Immature natural killer cell (primary cell): ENCODE measurements at places on chromosomes 3 and 15.
A peak's percentile ranks its signal among the peaks of the same experiment; 100 is the strongest.

- no peak for DNase-seq
Measured at GRCh38 chr15:47586653-47587224, 130.6 kb upstream of the SEMA6D start.

DNA sequence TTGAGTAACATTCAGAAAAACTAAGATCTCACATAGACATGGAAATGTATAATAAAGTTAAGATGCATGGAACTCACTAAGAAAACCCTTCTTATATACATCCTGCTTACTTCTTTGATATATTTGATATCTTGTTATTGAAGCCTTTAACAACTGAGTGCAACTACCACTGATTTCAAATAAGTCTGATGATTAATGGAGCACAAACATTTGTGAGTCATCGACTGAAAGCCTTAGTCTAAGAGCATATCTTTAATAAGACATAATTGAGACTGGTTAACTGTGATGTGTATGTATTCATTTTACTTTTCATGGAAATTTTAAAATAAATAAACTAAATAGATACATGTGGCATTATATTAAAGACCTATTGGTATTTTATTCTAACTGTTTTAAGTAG, 740.5 kb downstream of the EPHA3 start:
- DNase-seq, result no peak

GRCh38 chr3:10744098-10744465, 71.9 kb upstream of the SLC6A11 start:
- no peak for DNase-seq

DNA sequence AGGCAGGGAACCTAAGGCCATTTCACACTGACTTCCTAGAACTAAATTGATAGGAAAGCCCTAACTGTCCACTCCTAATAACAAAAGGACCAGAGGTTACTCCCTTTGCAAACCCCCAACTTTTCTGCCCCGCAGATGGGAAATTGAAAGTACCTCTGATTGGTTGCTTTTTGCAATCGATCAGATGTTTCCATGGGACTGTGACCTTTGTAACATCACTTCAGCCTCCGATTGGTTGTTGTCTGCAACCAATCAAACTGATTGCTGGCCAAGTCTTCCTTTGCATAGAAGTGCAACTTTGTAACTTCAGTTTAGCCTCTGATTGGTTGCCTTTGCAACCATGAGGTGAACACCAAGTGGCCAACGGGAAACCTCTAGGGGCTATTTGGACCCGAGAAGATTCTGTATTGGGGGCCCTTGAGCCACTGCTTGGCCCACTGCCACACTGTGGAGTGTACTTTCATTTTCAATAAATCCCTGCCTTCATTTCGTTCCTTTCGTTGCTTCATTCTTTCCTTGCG, 11.3 kb upstream of the KNL1 start:
- DNase-seq, result no peak

GRCh38 chr3:129602730-129603560, 3.5 kb downstream of the PLXND1 start:
- DNase-seq, result no peak

DNA sequence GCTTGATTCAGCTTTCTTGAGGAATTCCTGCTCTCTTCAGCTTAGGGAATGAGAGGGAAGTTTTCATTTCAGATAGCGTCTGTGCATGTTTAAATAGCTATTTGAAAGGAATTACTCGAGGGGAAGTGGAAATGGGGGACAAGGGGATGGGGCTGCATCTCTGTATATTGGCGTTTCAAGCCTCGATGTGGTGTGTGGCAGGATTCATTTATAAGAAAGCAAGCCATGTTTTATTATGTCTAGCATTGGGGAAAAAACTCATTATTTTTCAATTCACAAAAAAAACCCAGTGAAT, 1.0 kb downstream of the ATP2C1 start:
- no peak for DNase-seq

GRCh38 chr3:171809861-171810628, at the start of gene PLD1:
TSS of gene PLD1 (minus strand) at chr3:171810483. CDS start at chr3:171738051, 72,432 bp downstream.
- DNase-seq, result peak; percentile 72

GRCh38 chr3:104032283-104032682, 1334.4 kb upstream of the ALCAM start:
- no peak for DNase-seq

GRCh38 chr3:11690863-11691766, 47.4 kb upstream of the VGLL4 start:
- DNase-seq, result no peak

- DNase-seq, result no peak
Measured at GRCh38 chr3:43932921-43933320, 242.2 kb downstream of the ABHD5 start.

DNA sequence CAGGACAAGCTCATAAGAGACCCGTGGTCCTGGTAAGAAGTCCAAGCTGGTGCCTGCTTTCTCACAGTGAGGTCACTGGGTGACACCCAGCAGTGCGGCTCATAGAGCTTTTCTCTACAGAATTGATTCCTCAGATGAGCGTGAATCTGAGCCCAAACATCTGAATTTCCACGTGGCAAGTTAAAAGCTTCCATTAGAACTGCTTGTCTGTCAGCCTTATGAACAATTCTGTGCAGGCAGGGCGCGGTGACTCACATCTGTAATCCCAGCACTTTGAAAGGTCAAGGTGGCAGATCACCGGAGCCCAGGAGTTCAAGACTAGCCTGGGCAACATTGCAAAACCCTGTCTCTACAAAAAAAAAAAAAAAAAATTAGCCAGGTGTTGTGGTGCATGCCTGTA, 113.1 kb upstream of the ABHD17C start:
- DNase-seq, result no peak

DNA sequence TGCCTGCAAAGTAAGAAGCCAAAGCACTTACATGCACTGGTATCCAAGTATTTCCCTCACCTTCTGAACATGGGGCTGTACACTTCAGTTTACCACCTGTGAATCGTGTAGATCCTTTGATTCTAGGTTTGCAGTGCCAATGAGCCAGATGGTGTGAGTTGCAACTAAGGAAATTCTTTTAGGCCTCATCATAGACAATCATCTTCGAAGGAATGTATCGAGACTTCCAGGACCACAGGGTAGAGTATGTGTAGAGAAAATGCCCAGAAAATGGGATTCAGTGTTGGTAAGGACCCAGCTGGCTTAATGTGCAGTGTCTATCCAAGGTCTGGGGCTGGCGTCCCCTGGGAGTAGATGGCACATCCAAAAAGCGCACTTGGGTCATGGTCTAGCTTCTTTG, 323.2 kb upstream of the TPM1 start:
- DNase-seq, result no peak

- no peak for DNase-seq
Measured at GRCh38 chr3:177860184-177860583, 662.9 kb upstream of the TBL1XR1 start.

DNA sequence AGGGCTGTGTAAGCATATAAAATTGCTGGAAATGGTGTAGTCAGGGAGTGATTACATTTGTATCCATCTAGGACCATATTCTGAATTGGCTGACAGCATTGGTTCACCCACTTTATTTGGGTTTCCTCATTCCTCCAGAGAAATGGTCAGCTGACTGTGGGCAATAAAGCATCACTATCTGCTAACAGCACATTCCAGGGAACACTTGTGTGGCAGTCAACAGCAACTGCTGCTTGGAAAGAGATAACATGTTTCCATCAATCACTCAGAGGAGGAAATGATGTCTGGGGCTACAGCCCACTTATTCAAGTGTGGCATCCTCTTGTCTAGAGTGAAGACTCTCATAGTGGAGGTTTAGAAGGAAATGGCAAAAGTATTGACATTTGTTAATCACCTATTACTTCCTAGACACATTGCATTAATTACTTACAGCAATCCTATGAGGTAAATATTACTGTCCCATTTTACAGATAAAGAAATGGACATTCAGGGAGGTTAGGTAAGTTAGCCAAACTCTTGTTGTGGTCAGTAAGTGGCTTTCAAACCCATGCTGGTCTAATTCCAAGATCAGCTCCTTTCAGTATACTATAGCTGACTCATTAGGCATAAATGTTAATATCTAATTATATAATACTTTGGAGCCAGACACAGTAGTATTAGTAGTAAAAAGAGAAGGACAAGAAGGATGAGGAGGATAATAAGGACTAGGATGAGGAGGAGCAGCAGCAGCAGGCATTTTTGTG, 247.8 kb downstream of the ALCAM start:
- DNase-seq, result no peak

- peak; percentile 25 for DNase-seq
Measured at GRCh38 chr3:179196098-179196497, 47.9 kb downstream of the PIK3CA start.

GRCh38 chr3:150599611-150600297, 3.4 kb upstream of the SELENOT start:
- DNase-seq, result no peak

GRCh38 chr3:152113992-152114651, 154.6 kb upstream of the MBNL1 start:
- no peak for DNase-seq

GRCh38 chr3:52248165-52248541, 2.6 kb downstream of the PPM1M start:
- no peak for DNase-seq

GRCh38 chr3:170553788-170554757, 31.8 kb downstream of the SLC7A14 start:
- DNase-seq, result no peak

DNA sequence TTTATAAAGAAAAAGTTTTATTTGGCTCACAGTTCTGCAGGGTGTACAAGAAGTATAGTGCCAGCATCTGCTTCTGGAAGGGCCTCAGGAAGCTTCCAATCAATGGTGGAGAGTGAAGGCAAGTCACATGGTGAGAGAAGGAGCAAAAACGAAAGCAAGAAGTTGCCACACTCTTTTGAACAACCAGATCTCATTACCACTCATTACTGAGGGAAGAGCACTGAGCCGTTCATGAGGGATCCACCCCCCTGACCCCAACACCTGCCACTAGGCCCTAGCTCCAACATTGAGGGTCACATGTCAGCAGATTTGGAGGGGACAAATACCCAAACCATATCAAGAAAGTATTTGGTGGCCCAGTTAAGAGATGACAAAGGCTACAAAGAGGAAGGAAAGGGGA, 239.3 kb upstream of the UBE2E1 start:
- no peak for DNase-seq

GRCh38 chr3:187369089-187369447, 883 bp downstream of the RTP4 start:
- DNase-seq, result peak; percentile 1

GRCh38 chr3:195892105-195893043, 16.0 kb downstream of the TNK2 start:
- DNase-seq, result no peak

DNA sequence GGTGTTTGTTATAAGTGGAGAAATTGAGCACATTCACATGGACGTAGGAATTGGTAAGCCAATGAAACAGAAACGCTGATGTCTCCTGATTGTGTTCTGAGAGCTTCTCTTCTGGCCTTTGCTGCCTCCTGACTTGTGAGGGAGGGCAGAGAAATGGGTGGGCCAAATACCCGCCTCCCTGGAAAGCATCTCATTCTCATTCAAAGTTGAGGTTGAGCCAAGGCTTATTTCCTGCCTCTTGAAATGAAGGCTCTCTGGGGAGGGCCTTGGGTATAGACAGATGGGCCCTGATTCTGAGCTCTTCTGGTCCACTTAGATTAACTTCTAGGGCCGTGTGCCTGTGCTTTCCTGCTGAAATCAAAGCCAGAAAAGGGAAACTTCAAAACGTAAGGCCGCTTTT, 57.4 kb upstream of the MYZAP start:
- DNase-seq, result no peak

DNA sequence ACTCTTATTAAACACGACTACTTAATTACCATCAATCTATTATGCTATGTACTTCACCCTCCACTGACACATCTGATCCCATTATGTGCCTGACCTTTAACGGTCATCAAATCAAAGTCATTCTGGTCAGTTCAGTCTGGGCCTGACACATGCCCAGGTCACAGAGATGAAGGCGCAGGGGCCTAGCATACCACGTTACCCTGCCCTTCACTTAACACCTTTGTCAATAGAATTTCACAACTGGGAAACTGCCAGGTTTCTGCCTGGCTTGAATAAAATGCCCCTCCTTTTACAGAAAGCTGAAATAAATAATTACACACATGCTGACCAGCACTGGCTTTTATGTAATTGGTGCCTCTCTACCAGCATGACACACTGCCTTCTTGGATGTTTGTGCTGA, 39.5 kb downstream of the MECOM start:
- no peak for DNase-seq

DNA sequence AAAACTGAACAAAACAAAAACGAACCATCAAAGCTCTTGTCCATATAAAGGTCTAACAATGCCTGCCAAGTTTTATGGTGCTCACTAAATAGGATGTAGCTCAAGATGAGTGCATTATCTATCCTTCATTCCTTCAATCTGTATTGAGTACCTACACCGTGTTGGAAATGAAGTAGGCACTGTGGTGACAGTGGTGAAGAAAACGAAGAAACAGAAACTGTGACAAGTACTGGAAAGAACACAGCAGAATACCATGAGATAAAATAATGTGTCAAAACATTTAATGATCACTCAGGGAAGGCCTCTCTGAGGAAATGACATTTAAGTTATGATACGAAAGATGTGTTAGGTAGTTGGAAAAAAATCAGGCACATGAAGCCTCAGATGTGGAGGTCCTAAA, 36.2 kb downstream of the CBLB start:
- peak; percentile 16 for DNase-seq

GRCh38 chr15:52787549-52788098, 2.5 kb downstream of the ONECUT1 start:
- DNase-seq, result no peak

DNA sequence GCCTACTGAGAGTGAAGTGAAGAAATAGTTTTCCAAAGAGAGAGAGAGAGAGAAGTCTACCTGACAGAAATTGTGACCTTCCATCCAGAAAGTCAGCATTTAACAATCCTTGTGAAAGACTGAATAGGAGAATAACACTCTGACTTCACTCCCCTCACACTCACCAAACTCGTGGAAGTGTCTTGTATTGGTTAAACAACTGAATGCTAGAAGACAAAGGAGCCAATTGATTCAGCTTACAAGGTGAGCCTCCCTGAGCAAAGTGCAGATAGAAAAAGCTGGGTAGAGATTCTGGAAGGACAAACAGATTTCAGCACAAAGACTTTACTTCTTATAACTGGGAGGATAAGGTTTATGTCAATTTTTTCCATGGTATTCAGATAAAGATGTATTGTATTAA, 40.8 kb upstream of the OSTN start:
- DNase-seq, result no peak

GRCh38 chr15:78872972-78873792, 492 bp downstream of the MORF4L1 start:
- DNase-seq, result peak; percentile 90

GRCh38 chr3:30309961-30310954, 296.1 kb upstream of the TGFBR2 start:
- DNase-seq, result no peak

- no peak for DNase-seq
Measured at GRCh38 chr3:175651716-175652115, 792.6 kb downstream of the NAALADL2 start.

GRCh38 chr3:130894130-130894985, 474 bp downstream of the ATP2C1 start:
- peak; percentile 55 for DNase-seq

DNA sequence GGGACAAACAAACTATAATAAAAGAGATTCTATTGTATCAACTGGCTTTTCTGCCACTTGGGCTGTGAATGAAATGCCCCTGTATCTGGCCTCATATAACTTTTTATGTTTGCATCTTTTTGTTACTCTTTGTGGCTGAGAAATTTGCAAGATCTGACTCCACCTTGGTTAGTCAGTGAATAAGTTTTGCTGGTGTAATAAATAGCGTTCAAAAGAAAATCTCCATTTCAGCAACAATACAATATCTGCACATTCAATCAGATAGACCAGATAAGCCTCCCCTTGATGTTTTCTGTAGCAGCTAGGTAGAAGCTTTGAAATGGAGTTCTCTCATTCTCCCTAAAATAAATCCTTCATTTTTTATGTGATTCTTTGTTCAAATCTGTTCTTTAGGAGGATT, 12.0 kb downstream of the TRAT1 start:
- DNase-seq, result no peak

- DNase-seq, result no peak
Measured at GRCh38 chr3:190224863-190225692, 97.2 kb downstream of the CLDN1 start.
